ENCODE measurements at places on chromosomes 1 and 21.

DNA sequence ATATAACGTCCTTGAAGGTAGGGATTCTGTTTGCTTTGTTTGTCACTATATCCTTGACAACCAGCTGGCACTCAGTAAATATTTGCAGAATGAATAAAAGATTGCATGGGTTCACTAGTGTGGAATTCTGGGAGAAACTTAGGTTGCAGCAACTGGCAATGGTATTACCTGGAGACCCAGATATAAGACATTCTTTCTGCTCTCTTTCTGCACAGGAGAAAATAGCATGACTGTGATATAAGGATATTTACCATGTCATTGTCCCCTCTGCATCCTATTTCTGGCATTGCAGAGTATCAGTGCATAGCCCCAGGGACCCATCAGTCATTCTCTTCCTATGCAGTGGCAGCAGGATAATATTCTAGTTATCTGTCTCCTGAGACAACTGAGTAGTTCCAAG is 308.9 kb upstream of the LRRC7 start:
- DNase-seq: no peak

DNA sequence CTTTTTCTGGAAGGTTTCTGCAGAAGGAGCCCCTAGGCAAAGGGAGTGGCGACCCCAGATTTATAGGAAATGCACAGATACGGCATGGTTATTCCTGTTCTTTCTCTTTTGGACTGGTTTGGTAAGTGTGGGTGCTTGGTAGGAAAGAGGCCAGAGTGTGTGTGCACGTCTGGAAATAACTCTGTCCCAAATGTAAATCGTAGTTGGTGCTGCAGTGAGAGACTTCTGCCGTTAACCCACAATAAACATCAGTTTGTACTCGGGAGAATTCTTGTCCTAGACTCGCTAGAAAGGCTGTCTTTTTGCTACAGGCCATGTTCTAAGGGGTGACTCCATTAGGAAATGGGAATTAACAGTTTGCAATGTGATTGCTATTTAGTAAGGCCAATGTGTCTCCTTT is 779 bp downstream of the SLC44A3 start:
- DNase-seq: no peak

GRCh38 chr1:92184632-92185031 is 33.1 kb upstream of the C1orf146 start:
- DNase-seq: no peak

DNA sequence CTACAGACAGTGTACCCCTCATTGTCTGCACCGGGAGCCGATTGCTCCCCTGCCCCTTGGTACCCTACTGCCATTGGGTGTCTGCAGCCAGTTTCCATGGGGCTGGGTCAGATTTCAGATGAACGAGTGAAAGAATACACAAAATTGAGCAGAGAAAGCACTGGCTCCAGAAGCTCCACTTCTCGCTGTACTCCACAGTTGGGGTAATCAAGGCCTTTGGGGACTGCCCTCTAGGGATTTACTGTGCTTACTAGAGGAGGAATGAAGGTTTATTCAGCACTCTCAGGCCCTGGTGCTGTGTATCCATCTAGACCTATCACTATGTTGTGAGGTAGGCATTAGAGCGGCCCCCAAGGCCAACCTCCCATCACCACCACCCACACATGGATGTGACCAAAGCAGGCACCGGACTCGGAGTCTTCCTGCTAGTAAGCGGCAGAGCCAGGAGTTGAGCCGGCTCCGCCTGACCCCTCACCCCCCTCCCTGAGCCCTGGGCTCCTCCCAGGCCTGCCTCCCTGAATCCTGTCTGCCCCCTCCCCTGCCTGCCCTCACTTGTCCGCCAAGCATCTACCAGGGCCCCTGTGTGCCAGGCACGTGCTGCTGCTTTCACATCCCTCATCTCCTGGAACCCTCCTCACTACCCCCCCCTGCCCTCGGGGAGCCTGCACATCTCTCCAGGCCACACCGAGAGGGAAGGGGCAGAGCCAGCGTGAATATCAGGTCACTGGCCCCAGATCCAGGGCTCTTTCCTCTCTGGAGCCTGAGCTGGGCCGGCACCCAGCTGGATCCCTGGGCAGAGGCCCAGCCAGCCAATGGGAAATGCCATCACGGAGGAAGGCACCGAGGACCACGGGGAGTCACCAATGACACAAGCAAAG is 23.3 kb downstream of the KCNN3 start:
- DNase-seq: no peak

DNA sequence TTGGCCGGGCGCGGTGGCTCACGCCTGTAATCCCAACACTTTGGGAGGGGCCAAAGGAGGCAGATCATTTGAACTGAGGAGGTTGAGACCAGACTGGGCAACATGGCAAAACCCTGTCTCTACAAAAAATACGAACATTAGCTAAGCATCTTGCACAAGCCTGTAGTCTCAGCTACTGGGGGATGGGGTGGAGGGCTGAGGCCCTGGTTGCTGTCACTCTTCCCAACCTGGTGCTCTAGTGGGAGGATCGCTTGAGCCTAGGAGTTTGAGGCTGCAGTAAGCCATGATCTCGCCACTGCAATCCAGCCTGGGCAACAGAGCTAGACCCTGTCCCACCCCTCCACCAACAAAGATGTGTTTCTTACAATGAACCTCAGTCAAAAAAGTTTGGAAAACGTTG is 2.8 kb downstream of the PHGDH start:
- no peak for DNase-seq

GRCh38 chr1:153506386-153506785 is 29.4 kb downstream of the S100A6 start:
- no peak for DNase-seq

DNA sequence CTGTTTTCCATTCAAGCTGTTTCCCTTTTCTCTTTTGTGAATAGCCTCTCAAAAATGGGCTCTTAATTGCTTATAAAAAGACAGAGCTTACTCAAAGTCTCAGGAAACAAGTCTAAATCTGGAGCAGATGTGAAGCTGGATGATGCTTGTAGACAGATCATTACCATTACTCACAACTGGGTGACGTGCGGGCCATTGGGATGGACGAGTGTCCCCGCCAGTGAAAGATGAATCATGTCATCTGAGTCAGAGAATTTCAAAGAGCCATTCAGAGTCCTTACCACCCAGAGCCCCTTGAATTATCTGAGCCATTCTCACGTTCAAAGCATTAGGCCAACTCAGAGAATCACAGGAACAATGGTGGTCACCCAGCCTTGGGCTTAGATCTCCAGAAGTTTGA is 134.6 kb downstream of the HUNK start:
- DNase-seq: no peak

- no peak for DNase-seq
Measured at GRCh38 chr1:72891976-72892375, 609.6 kb upstream of the NEGR1 start.

DNA sequence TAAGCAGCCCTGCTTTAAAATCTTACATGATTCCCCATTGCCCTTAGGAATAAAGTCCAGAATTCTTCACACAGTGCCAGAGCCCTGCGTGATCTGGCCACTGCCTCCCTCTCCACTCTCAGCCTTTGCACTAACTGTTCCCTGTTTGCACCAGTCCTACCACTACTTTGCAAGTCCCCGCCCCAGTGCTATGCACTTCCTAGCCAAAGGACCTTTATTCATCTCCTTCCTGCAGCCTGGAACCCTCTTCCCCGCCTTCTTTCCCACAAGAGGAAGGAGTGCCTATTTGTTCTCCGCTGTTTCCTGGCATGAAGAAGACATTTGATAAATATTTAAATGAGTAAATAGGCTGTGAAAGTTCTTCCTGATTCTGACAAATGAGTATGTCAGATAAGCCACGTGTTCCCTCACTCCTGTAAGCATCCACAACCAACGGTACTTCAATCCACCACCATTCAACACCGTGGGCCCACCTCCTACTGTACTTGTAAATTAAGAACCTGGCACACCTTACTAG is 23.9 kb downstream of the CAPN8 start:
- DNase-seq: no peak

DNA sequence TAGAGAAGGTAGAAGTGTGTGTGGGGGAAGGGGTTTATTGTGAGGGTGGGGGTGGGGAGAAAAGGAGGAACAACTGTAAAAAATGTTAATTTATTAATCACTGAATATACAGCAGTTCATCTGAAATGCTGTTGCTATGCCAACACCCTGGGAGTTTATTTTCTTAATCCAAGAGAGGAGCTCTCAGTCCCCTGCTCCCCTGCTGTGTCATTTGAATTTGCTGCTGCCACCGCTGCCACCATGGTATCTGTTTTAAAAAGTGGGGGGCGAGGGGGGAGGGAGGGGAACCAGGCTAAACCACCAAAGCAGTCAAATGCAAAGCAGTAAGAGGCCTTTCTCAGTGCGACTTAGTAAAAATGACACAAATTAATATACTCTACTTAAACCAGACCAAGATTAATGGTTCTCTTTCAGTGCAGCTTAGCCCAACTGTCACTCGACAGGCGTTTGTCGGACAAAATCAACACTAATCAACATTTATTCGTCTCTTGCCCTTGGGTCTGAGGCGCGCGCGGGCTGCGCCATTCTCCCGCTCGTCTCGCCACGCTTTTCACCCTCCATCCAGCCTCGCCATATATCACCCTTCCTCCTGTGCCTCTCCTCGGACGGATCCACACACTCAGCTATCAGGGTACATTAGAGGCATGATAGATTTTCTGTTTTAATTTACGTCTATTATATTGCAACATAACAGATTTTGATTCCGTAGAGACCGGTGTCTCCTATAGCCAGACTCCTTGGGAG is 76.2 kb downstream of the PBX1 start:
- DNase-seq: no peak

DNA sequence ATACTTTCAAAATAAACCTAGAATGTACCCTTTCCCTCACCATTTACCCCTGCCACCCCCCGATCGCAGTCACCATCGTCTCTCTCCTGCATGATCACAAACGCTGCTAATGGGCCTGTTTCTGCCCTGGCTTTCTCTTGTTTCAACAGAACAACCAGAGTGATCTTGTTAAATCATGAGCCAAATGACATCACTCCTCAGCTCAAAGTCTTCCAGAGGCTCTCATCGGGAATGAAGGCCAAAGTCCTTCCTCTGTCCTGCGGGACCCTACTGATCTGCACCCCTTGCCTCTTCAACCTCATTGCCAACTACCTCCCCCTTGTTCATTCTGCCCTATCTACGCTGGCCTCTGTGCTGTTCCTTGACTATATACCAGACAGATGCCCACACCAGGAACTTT is 39.4 kb upstream of the PTGFRN start:
- DNase-seq: no peak

DNA sequence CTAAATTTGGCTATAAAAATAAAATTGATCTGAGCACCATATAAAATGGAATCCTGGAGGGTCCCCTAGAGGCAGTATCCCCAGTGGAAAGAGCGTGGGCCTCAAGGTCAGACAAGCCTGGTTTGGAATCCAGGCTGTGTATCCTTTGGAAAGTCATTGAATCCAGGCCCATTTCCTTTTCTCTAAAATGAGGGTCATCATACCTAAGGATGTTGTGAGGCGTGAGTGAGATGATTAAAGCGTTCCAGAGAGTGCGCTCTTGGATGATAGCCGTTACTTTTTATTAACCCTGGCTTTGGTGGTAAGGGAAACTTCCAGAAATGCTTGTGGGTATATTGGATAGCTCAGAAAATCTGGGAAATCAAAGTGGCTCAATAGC is 683 bp upstream of the ZNF436 start:
- DNase-seq: no peak

DNA sequence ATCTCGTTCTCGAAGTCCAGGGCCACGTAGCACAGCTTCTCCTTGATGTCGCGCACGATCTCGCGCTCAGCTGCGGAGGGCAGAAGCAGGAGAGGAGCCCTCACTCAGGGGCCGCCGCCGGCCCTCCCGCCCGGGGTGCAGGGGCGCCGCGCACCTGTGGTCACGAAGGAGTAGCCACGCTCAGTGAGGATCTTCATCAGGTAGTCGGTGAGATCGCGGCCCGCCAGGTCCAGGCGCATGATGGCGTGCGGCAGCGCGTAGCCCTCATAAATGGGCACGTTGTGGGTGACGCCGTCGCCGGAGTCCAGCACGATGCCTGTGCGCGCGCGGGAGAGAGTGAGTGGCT is 1.8 kb downstream of the ACTA1 start:
- DNase-seq: no peak

DNA sequence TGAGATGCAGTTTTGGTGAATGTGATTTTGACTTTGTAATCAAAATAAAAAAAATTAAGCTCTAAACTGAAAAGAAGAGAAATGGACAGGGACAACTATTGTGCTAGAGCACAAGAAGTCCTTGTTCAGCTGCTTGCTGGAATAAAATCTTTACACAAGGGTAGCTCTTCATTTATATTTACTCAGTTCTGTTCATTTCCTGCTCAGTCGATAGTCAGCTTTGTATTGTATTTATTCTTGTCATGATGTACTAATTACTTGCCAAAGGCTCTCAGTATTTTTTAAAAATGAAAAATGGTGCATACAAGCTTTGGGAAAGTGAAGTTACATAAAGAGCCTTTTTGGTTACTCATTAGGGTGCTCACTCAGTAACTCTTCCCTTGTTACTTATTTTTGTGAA is 17.8 kb downstream of the F5 start:
- no peak for DNase-seq

- no peak for DNase-seq
Measured at GRCh38 chr1:67710417-67710816, 25.4 kb downstream of the GADD45A start.

DNA sequence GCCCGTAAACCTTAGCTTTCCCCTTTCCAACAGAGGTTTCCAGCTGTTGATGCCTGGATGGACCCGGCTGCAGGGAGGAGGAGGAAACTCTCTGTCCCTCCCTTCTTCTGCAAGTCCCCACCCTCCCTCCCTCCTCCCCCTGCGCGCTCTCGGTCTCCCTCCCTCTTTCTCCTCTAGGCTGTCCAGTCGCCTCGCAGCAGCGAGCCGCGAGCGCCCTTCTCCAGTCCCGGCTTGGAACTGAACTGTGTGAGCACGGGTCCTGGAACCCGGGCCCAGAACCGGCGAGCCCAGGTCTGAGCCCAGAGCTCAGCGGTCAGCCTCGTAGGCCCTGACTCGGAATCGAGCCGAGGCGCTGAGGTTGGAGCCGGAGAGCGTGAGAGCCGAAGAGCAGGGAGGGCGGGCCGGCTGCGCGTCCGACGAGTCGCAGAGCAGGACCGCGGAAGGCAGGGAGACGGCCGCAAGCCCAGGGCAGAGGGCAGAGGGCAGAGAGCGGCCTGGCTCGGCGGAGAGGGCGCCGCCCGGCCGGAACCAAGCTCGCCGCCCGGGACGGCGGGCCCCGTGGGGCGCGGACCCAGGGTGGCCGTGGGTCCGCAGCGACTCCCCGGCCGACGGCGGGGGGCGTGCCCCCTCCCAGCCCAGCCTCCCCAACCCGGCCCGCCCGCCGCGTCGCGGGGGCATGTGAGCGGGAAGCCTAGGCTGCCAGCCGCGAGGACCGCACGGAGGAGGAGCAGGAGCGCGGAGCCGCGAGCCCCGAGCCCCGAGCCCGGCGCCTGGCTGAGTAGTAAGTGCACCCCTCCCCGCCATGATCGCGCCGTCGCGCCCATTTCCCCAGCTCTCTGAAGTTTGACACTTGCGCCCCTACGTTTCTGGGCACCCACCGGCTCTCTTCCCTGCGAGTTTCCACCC is at the start of gene SOX13:
TSS of gene SOX13 (plus strand) at position 185 of the 906 bp plus-strand sequence. CDS start 39,801 bp downstream, outside the sequence.
- DNase-seq: no peak

- no peak for DNase-seq
Measured at GRCh38 chr1:15139654-15140350, 13.7 kb upstream of the TMEM51 start.

- no peak for DNase-seq
Measured at GRCh38 chr1:17531682-17532487, 7.6 kb upstream of the ARHGEF10L start.

- no peak for DNase-seq
Measured at GRCh38 chr1:78044796-78045562, 787 bp upstream of the GIPC2 start.
